Lung microvascular endothelial cell (primary cell): ENCODE measurements at places on chromosomes 7 and 10.
A peak's percentile ranks its signal among the peaks of the same experiment; 100 is the strongest.

- no peak for DNase-seq
Observed at GRCh38 chr10:27258492-27258837, 17.9 kb upstream of the ACBD5 start.

- DNase-seq = peak; percentile 9
Observed at GRCh38 chr10:125479059-125479458, 203.9 kb downstream of the TEX36 start.

- DNase-seq = no peak
Observed at GRCh38 chr7:113856010-113856409, 62.8 kb downstream of the PPP1R3A start.

GRCh38 chr10:95565336-95565735 is 4.2 kb upstream of the SORBS1 start:
- DNase-seq = no peak

GRCh38 chr7:134908289-134908688 is 78.0 kb upstream of the AGBL3 start:
- peak; percentile 9 for DNase-seq

DNA sequence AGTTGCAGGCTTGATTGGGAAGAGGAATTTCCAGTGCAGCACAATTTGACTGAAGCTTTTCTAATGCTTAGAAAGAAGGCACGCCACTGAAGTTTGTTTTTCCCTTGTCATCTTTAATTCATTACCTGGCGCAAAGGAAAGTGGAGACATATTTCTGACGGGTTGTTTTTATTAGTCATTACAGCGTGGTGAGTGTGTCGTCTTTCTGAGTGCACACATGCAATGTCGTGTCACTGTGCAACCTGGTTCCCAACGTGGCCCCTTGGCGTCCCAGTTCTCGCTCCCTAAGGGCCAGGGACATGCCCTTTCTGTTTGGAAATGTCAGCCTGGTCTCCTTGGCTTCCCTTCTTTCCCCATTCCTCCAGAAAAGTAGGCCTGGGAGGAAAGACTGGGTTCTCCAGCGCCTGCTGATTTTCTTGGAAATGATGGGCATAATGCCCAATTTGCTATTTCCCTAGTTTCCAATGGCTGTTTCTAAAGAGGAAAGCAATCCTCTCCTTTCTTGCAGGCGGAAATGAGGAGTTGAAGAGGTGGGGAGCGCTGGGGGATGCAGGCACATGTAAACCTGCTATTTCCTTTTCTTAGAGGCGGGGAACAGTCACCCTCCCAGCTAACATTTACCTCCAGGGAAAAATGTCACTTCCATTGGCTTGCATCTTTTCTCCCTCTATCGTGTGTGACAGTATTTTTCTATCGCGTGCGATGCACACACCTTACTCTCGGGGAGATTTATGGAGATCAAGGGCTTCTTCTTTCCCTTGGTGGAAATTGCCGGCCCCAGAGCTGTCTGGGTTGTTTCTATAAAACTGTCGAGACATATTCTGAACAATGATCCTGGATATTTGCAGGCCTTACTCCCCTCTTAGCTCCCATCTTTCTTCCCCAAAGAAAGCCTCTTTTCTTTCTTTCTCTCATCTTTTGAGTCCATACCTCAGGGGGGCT is 249.8 kb downstream of the ARHGAP12 start:
- no peak for DNase-seq

DNA sequence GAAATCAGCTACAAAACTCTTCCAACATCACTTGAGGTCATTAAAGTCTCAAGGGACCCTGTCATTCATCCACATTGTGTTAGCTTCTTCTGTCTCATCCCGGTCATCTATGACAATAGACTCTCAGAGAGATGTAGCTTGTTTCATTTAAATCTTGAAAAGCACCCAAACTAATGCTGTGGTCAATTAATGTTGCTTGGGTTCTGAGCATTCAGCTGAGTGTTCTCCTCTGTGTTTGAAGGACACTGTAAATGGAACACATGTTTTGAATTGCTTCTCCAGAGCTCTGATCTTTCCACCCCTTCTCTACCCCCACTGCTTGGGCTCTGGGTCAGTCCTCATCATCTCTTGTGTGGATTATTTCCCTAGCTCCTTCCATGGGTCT is 19.6 kb upstream of the ADD3 start:
- DNase-seq = no peak

- DNase-seq = no peak
Observed at GRCh38 chr7:3078514-3078913, 34.8 kb upstream of the CARD11 start.

DNA sequence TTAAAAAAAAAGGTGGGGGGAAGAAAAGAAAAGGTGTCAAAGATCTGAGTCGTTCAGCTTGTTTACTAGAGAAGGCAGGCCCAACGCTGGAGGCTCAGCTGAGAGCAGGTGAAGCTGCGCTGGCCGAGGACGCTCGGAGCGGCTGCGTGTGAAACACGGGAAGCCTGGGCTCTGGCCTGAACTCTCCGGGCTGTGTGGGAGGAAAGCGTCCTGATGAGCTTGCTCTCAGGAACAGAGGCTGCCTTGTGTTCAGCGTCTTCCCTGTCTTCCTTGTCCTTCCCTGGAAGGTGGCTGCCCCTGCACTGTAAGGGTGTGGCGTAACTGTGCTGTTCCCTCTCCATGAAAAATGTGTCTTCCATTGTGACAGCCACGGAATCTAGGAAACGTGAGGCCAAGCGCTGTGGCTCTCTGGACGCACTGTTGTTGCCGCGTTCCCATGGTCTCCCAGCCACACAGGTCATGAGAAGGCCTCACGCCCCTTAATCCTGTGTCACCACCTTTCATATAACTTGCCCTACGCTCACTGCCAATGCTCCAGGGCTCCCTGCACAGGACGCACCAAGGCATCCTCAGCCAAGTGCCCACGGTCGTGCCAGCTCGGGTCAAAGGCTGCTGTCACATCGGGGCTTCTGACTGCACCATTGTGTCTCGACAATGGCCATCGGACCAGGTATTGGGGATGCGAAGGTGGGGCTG is 15.8 kb downstream of the IL15RA start:
- no peak for DNase-seq

GRCh38 chr7:128021366-128021765 is 9.9 kb downstream of the LRRC4 start:
- DNase-seq = no peak
